ENCODE measurements at places on chromosomes 5 and 9. TPM values are rescaled to one million over a fixed set of nuclear protein-coding genes. Genes with fewer than 3 reads are reported as not detected.

- no peak for DNase-seq
These were observed 14.6 kb upstream of the GCNT1 start for GRCh38 chr9:76444322-76444929.

GRCh38 chr5:115657125-115657880 lies 31.5 kb upstream of the TMED7 start:
- DNase-seq, result no peak

GRCh38 chr5:139091439-139092156 lies 106.6 kb downstream of the SIL1 start:
- DNase-seq, result no peak

DNA sequence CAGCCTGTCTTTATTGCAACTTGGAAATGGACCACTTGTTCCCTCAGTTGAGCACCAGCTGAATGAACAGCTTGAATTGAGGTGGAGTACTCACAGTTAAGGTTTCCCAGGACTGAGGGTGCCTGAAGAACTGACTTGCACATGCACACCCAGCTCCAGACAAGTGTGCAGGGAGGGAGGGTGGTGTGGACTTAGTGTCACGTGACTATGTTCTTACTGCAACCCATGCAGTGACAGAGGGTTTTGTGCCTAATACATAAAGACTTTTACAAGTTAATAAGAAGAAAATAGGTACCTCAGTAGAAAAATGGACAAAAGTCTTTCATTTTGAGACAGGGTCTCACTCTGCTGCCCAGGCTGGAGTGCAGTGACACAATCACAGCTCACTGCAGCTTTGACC lies 18.0 kb downstream of the BARX1 start:
- no peak for DNase-seq

- DNase-seq, result no peak
These were observed 107.4 kb upstream of the LHFPL2 start for GRCh38 chr5:78755822-78756429.

DNA sequence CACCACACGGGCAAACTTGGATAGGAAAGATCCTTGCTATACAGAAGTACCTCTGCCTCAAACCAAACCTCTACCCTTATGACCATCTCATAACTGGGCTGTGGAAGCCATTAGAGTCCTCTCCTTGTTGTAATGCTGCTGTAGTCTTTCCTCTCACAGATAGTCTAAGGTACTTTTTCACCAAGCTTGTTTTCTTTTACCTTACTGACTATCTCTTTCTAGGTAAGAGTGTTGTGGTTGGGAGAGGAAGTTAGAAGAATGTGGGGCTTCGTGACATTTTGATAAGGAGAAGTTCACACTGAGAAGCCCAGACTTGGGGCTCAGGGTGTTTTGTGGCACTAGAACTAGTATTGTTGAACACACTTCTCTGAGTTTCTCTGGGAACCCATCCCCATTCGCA lies 8.9 kb downstream of the CFAP95 start:
- no peak for DNase-seq

- DNase-seq, result no peak
These were observed 53.4 kb downstream of the SLC22A5 start for GRCh38 chr5:132422720-132423437.

DNA sequence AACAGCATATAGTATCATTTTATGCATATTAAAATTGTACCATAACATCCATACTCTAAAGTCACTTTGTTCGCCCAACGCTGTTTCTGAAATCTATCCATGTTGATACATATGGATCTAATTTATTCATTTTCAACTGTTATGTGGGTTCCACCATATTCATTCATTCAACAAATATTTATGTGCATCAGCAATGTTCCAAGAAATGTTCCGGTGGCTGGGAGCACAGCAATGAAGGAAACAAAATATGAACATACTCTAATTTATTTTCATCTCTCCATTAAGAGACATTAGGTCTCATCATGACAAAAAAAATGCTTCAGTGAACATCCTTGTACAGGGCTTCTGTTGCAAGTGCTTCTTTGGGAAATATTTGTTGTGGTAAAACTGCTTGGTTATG lies 75.4 kb downstream of the MARCHF3 start:
- no peak for DNase-seq

DNA sequence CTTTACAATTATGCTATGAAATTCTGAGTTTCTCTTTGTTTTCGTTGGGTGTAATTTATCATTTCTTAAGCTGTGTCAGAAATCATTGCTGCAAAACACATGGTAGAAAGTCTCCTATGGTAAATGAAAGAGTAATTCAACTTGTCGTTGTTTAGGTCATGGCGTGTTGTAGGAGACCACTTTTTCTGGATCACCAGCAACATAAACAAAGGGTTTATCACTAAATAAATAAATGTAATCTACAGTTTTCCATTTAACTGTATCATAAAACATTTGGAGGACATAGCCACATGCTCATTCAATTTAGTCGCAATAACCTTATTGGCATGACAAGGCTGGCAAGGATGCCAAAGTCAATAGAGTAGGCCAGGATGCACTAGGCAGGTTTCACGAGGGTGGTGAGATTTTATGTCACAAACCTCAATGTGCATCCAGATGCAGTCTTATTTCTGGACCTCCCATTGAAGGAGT lies 154.4 kb upstream of the ERCC6L2 start:
- DNase-seq, result no peak

DNA sequence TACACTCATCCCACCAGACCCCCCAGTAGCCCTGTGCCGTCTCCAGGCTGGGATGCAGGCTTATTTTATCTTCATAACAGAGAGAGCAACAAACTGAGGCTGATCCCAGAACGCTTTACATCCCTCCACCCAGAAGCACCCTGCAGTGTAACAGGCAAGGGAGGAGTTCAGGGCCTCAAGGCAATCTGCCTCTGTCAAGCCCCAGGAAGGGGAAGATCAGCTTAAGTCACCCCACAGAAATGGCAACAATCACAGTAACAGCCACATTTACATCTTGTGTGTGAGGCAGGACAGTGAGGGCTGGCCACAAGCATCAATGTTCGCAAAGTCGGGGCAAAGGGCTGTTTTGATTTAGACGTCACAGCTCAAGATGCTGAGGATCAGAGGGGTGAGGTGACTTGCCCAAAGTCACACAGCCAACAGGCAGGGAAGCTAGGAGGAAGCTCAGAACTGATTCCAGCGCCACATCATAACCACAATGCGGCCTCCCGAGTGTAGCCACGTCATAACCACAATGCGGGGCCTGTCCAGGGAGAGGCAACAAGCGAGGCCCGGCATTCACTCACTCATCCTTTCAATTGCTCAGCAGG lies 14.4 kb downstream of the STK10 start:
- DNase-seq, result no peak

The ASPN gene
- 0.86 TPM for total RNA-seq

The LMX1B gene
- total RNA-seq, result not detected

All from mesothelial cell of epicardium (in vitro differentiated cells).